ENCODE measurements at places on chromosomes 12 and 14. TPM values are rescaled to one million over a fixed set of nuclear protein-coding genes. Genes with fewer than 3 reads are reported as not detected.

DNA sequence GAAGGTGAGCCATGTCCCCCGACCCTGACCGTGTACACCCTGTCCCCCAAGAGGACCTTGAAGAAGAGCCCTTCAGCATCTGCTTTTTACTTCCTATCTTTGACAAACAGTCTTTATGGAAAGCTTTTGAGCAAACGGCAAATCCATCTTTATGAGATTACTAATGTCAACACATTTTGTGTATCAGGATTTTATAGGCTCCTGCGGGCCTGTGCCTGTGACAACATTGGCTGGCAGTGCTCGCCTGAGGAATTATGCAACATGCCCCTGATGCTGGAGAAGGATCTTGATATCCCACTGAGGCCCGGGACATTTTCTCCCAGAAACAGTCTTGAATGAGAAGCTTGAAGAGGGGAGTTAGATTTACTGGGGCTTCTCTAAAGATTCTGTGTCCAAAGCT lies 416.5 kb downstream of the NRXN3 start:
- no peaks in the 10 kb centered on the region for H3K36me3 ChIP-seq
- H3K27ac ChIP-seq, result no peak overlapping the region
- no peaks in the 10 kb centered on the region for H3K27me3 ChIP-seq
- no peak for DNase-seq
- no peaks in the 10 kb centered on the region for H3K4me1 ChIP-seq
- H3K4me3 ChIP-seq, result no peak overlapping the region

- peaks cover 20% of the 10 kb centered on the region for H3K4me1 ChIP-seq
- DNase-seq, result peak; percentile 55
- peak overlapping the region; percentile 60 for H3K27ac ChIP-seq
- no peak overlapping the region for H3K4me3 ChIP-seq
- no peaks in the 10 kb centered on the region for H3K36me3 ChIP-seq
- no peaks in the 10 kb centered on the region for H3K27me3 ChIP-seq
These were observed 7.5 kb upstream of the KRT1 start for GRCh38 chr12:52687497-52688385.

- H3K27me3 ChIP-seq, result no peaks in the 10 kb centered on the region
- H3K27ac ChIP-seq, result no peak overlapping the region
- H3K36me3 ChIP-seq, result no peaks in the 10 kb centered on the region
- no peak for DNase-seq
- no peaks in the 10 kb centered on the region for H3K4me1 ChIP-seq
These were observed 261.6 kb upstream of the FAR2 start for GRCh38 chr12:28887461-28887990.

GRCh38 chr14:52380294-52380693 lies 66.2 kb downstream of the PTGER2 start:
- 0 out of 2 replicates have a peak, but pooled peaks cover 6% of the 10 kb centered on the region for H3K4me1 ChIP-seq
- DNase-seq, result no peak
- H3K27ac ChIP-seq, result no peak overlapping the region
- H3K27me3 ChIP-seq, result no peaks in the 10 kb centered on the region
- no peaks in the 10 kb centered on the region for H3K36me3 ChIP-seq

The CACNB3 gene
- 35.4 TPM for total RNA-seq

DNA sequence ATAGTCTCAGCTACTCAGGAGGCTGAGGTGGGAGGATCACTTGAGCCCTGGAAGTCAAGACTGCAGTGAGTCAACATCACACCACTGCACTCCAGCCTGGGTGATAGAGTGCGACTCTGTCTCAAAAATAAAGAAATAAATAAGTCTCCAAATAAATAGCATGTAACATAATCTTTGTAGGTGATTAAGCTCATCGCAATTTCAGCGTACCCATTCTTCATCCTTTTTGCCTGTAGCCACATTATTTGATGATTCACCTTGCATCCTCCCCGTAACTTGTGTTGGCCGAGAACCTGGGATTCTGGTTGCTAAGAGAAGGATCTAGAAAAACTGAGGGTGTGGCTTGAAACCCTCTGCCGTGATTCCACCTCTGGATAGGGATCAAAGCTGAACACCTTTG lies 115.1 kb downstream of the GALC start:
- no peak overlapping the region for H3K27ac ChIP-seq
- no peak for DNase-seq
- no peaks in the 10 kb centered on the region for H3K27me3 ChIP-seq
- no peak overlapping the region for H3K4me3 ChIP-seq
- H3K4me1 ChIP-seq, result no peaks in the 10 kb centered on the region

The KRT5 gene
- total RNA-seq, result 134 TPM

- H3K36me3 ChIP-seq, result no peaks in the 10 kb centered on the region
- H3K4me3 ChIP-seq, result no peak overlapping the region
- H3K4me1 ChIP-seq, result no peaks in the 10 kb centered on the region
- no peak overlapping the region for H3K27ac ChIP-seq
These were observed 7.8 kb downstream of the RASAL1 start for GRCh38 chr12:113127791-113128199.

GRCh38 chr12:52307836-52308805 lies 13.1 kb downstream of the KRT83 start:
- DNase-seq, result peak; percentile 49
- no peaks in the 10 kb centered on the region for H3K27me3 ChIP-seq
- H3K36me3 ChIP-seq, result no peaks in the 10 kb centered on the region
- H3K4me1 ChIP-seq, result peaks cover 19% of the 10 kb centered on the region
- H3K4me3 ChIP-seq, result peak overlapping the region; percentile 71

DNA sequence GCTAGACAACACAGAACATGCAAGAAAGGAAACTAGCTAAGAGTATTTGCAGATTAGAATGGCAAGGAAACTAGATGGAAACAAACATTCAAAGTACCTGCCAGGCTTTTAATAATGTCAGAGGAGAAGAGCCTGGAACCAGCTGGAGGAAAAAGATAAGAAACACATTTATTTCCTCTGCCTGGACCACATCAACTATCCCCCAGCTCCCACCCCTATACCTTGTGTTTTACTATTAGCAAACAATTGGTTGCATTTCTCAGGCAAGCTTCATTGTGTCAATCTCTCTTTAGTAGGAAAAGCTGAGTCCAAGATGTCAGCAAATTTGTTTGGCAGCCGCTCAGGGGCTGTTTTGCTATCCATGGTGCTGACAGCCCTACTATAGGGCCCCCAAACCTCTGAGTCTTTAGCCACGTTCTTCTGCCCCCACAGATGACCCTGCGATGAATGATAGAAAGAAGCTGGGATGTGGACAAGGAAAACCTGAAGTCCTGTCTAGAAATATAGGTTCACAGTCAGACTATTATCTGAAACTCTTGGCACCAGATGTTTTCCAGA lies 11.6 kb upstream of the SYNDIG1L start:
- H3K4me1 ChIP-seq, result peaks cover 27% of the 10 kb centered on the region
- H3K4me3 ChIP-seq, result no peak overlapping the region
- no peak for DNase-seq
- H3K27ac ChIP-seq, result peak overlapping the region; percentile 72

- no peak overlapping the region for H3K27ac ChIP-seq
- H3K36me3 ChIP-seq, result no peaks in the 10 kb centered on the region
- no peaks in the 10 kb centered on the region for H3K27me3 ChIP-seq
- no peak for DNase-seq
These were observed 61.7 kb downstream of the BTBD7 start for GRCh38 chr14:93271111-93271510.

The NOVA1 gene
- total RNA-seq, result 0.68 TPM

- H3K27ac ChIP-seq, result no peak within 1 kb of the TSS
- peaks cover 19% of the 10 kb centered on the region for H3K4me1 ChIP-seq
- H3K27me3 ChIP-seq, result no peaks in the 10 kb centered on the region
- DNase-seq, result peak; percentile 87
- no peaks in the 10 kb centered on the region for H3K36me3 ChIP-seq
These were observed at the start of gene CLSTN3 for GRCh38 chr12:7129872-7130691. Gene CLSTN3 (plus strand): TSS chr12:7130371. CDS start chr12:7130649, 278 bp downstream.

- H3K27ac ChIP-seq, result no peak overlapping the region
- H3K4me3 ChIP-seq, result no peak overlapping the region
- H3K27me3 ChIP-seq, result no peaks in the 10 kb centered on the region
These were observed 2.4 kb upstream of the SLC41A2 start for GRCh38 chr12:104960464-104960863.

DNA sequence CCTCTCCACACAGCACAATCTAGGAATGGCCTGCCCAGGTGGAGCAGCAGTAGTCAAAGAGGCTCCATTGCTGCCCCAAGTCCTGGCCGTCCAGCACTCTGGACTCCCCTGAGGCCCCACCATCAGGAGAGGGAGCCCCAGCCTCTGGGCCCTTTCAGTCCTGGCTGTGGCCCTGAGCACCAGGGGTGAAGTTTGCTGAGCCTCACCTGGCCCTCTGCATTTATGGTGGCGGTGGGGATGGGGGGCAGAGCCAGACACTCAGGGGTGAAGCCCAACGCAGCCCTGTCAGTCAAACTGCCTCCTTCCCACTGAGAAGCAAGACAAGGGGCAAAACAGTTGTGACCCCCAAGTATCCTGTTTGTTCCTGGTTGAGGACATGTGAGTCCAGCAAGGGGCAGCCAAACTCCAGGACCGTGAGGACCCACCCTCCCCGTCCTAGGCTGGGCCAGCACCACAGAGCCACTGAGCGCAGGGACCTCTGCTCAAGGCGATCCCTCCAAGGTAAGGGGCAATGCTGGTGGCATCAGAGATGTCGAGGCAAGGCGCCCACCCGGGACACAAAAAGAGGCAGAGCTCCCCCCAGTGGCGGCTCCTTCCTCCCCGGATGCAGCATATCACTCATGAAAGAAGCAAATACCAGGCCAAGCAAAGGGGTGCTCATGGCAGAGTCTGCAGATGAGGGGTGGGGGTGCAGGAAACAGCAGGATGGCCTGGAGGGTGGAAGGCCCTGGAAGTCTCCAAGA lies 4.8 kb upstream of the AMN start:
- no peaks in the 10 kb centered on the region for H3K4me1 ChIP-seq
- H3K36me3 ChIP-seq, result no peaks in the 10 kb centered on the region
- H3K4me3 ChIP-seq, result no peak overlapping the region
- no peak overlapping the region for H3K27ac ChIP-seq

DNA sequence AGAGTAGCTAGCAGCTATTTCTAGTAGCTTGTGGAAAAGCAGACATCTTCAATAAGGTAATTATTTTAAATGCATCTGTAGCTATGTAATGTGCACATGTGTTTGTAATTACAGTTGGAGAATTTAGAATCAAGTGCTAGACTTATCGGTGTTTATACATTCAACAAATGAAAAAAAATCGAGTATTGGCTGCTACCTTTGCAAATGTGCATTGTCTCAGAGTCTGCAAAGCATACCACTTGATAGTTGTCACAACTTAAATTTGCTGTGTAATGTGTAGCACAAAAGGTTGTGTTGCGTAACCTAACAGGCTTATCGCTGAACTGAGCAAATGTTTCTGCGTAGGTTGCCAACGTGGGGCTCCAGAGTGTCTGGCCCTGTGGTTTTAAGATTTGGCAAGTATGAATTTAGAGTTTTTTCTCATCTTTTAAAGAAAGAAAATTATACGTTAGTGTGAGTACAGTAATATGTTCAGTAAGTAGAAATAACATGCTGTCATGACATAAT lies 44.3 kb downstream of the TMTC2 start:
- no peak overlapping the region for H3K27ac ChIP-seq
- no peaks in the 10 kb centered on the region for H3K4me1 ChIP-seq
- DNase-seq, result no peak

DNA sequence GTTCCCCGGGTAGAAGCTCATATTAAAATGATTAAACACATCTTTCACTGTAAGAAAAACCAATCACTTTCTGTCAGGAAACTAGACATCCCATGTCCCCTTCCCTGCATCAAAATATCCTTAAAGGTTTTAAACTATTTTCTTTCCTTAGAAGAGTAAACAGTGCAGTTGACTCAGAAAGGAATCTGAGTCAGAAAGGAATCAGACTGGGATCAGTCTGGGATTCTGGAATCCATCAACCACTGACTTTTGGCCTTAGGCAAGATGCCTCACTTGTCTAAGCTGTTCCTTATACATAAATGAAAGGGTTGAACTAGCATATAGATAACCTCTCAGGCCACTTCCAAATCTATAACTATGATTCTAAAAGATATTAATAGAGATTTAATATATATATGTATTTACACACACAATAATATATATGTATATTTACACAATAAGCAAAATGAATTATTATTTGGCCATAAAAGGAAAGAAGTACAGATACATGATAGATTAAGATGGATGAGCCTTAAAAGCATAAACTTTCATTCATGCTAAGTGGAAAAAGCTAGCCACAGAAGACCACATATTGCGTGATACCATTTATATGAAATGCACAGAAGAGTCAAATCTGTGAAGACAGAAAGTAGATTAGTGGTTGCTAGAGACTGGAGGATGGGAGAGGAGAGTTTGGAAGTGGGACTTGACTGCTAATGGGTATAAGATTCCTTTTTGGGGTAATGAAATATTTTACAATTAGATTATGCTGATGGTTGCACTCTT lies 114.4 kb downstream of the SLC38A1 start:
- no peaks in the 10 kb centered on the region for H3K27me3 ChIP-seq
- no peaks in the 10 kb centered on the region for H3K36me3 ChIP-seq
- peaks cover 19% of the 10 kb centered on the region for H3K4me1 ChIP-seq
- no peak overlapping the region for H3K4me3 ChIP-seq
- no peak overlapping the region for H3K27ac ChIP-seq

DNA sequence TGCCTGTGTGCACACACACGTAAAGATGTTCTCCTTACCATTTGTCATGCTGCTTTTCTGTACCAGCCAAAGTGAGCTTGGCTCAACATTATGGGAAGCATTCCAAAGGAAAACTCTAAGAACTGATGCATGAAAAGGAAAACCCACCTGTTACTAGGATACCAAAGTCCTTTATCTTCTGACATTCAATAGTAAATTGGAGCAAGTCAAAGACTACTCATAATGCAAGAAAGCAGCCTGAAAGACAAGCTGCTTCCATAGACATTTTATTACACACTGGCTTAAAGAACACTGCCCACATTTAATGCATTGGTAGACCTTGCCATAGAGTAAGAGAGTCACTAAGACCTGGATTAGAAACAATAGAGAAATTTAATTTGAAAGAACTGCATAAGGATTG lies 159.0 kb downstream of the LRIG3 start:
- no peaks in the 10 kb centered on the region for H3K27me3 ChIP-seq
- H3K4me3 ChIP-seq, result no peak overlapping the region
- H3K27ac ChIP-seq, result no peak overlapping the region
- H3K36me3 ChIP-seq, result no peaks in the 10 kb centered on the region

The CFAP251 gene
- 3.7 TPM for total RNA-seq

The RAPGEF3 gene
- 5.7 TPM for total RNA-seq

DNA sequence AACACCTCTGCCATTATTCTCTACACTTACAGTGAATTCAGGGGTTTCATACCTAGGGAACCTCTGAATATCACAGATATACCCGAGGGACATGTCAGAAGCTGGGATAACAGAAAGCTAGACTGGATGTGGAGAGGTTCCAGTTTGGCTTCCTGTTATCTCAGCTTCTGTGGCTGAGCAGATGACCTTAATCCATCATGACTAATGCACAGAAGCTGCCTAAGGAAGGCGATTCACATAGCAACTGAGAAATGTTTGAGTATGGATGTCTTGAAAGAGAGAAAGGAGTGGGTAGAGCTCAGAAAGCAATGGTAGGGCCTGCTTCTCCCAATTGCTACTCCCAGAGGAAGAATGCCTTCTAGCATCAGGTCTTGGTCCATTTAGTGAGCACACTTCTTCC lies 187.6 kb downstream of the RMST start:
- no peak for DNase-seq
- H3K4me1 ChIP-seq, result no peaks in the 10 kb centered on the region

DNA sequence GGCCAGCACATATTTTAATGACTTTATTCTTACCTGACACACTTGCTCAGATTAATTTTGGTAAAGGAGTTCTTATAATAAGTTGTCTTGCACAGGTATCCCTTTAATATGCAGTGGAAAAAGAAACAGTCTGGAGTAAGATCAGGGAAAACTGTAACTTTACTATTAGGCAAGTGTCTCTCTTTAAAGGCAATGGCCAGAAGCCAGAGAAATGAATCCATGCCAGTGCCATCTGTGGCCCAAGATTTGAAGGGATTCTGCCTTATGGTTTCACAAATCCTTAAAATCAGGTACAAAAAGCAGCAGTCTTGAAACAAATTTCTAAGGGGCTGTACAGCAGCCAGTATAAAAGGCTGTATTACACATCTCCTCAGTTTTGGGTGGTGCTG lies 22.4 kb downstream of the NFYB start:
- H3K36me3 ChIP-seq, result peaks cover 27% of the 10 kb centered on the region
- peaks cover 2% of the 10 kb centered on the region for H3K4me1 ChIP-seq
- no peaks in the 10 kb centered on the region for H3K27me3 ChIP-seq
- no peak overlapping the region for H3K4me3 ChIP-seq
- no peak overlapping the region for H3K27ac ChIP-seq

The LRP1 gene
- 70.1 TPM for total RNA-seq

Data from PC-9 (cell line).